ENCODE measurements at places on chromosomes 7 and 10. TPM values are rescaled to one million over a fixed set of nuclear protein-coding genes. Genes with fewer than 3 reads are reported as not detected.

Gene GARIN1A
- 0.80 TPM for total RNA-seq

Gene TSPAN33
- total RNA-seq, result 6.3 TPM

Gene NPS
- total RNA-seq, result not detected

Gene VSIR
- total RNA-seq, result 32.7 TPM

Gene SEMA3E
- total RNA-seq, result 3.1 TPM

Gene CFAP46
- total RNA-seq, result 1.7 TPM

Gene ANXA8L1
- total RNA-seq, result 87.4 TPM

Gene CYP2C8
- not detected for total RNA-seq

Gene C1QL3
- not detected for total RNA-seq

Gene KCNH2
- total RNA-seq, result 0.51 TPM

Gene FFAR4
- 0.31 TPM for total RNA-seq

Gene PRKG1
- not detected for total RNA-seq

Gene FLNC
- total RNA-seq, result 4.9 TPM
